ENCODE measurements at places on chromosomes 2 and 18. TPM values are rescaled to one million over a fixed set of nuclear protein-coding genes. Genes with fewer than 3 reads are reported as not detected.

GRCh38 chr18:25234740-25235345 is 117.1 kb downstream of the ZNF521 start:
- DNase-seq, result no peak

DNA sequence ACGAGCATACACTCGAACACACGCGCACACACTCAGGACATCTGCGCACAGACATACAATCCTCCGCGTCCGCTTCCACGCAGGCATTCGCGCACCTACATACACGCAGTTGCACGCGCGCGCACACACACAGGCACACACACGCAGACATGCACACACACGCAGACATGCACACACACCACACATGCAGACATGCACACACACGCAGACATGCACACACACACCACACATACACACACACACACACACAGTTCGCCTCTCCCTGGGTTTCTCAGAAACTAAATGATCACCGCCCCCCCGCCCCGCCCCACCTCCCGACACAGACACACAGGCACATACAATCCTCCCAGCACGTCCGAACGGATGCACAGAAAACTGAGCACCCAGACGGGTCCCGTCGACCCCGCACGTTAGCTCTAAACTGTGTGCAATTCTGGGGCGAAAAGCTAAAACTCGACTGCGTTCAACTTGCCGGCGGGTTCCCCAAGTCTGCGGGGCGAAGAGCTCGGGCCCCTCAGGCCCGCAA is 1.0 kb downstream of the EPHA4 start:
- DNase-seq, result no peak

DNA sequence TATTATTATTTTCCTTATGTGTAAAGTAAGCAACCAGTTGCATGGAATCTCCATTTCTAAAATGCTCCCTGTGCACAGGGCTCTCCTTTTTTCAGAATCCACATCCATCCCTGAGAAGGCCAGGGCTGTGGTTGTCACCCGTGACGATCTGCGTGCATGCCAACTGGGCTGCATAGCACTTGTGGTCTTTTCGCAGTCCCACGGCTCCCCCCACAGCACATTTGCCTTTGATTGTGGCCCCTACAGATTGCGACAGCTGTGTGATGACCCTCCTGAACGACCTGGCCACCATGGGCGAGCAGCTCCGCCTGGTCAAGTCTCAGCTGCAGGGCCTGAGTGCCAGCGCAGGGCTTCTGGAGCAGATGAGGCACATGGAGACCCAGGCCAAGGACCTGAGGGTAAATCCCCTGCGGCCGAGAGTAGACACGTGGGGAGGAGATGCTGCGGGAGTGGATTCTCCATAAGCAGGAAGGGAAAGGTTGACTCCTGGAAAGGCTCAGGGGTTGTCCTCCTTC is 119.8 kb upstream of the TTC39C start:
- peak; percentile 80 for DNase-seq

GRCh38 chr18:49471532-49471931 is 11.1 kb upstream of the DYM start:
- no peak for DNase-seq

UPP2 gene
- total RNA-seq, result not detected

- DNase-seq, result no peak
These were observed 215.5 kb downstream of the TFCP2L1 start for GRCh38 chr2:121069434-121069969.

UGT1A10 gene
- not detected for total RNA-seq

- DNase-seq, result no peak
These were observed 261.1 kb upstream of the FN1 start for GRCh38 chr2:215697003-215697402.

DNA sequence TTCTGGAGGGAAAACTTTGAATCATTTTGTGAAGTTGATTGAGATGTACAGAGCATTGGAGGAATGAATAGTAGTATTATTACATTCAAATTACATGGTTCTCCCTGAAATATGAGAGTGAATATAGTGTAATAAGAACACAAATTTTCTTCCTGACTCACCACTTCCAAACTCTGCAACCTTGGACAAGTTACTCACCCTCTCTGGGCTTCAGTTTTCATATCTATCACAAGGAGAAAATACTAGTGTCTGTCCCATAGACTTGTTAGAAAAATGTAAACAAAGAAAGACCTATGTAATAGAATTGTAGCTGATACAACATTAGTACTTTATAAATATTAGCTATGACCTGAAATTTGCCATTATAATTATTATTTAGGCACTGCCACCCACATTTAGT is 150.8 kb downstream of the LRRTM1 start:
- DNase-seq, result no peak

DNA sequence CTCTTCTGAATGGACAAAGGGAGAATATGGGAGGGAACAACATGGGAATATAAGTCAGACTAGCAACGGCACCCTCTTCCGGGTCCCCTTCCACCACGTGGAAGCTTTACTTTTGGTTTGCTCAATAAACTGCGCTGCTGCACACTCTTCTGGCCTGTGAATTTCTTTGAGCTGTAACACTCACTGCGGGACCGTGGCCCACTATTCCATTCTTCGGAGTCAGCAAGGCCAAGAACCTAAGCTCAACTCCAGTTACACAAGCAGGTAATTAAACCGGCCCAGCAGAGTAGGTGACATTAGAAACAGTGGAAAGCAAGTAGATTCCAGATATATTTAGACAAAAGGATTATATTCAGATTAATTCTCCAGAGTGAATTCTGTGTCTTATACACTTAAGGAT is 697.4 kb upstream of the NXPH2 start:
- DNase-seq, result no peak

SNORC gene
- total RNA-seq, result 2.0 TPM

DNA sequence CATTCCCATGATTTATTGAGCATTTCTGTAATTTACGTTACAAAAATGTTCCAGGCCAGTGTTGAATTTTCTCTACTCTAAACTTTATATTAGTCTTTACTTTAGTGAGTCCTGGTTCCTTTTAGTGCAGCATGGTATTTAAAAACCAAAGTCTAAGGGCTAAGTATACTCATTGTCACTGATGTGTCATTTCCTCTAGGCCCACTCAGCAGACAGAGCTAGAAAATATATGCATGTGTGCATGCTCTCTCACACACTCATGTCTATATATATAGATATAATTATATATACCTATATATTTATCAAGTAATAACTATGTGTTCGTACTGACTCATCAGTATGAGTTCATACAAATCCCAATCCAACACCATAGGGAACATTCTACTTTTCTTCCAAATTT is 132.5 kb upstream of the SLC8A1 start:
- DNase-seq, result no peak

DNA sequence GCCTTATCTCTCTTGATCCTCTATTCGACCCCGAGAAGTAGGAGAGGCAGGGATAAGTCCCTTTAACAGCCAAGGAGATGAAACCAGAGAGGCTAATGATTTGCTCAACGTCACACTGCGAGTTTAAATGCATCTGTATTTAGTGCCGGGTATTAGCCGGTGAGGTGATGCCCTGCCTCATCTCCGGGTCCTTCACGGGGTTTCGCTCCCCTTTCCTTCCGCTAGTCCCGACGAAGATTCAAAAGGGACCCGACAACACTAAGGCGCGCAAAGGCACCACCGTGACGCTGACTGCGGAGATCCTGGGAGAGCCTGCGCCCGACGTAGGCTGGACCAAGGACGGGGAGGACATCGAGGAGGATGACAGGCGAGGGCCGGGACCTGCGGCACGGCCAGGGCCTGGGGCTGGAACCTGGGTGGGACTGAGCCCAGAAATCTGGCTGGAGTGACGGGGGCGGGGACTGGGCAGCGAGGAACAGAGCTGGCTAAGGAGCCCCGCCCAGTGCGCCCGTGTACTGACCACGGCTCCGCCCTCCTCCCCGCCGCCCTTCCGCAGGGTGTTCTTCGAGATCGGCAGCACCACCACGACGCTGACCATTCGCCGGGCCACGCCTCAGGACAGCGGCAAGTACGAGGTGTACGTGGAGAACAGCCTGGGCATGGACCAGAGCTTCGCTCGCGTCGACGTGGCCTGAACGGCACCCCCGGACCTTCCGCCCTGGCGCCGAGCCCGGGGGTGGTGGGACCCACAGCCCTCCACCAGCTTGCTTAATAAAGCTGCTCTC is 1.0 kb upstream of the GMPPA start:
- peak; percentile 96 for DNase-seq

DNA sequence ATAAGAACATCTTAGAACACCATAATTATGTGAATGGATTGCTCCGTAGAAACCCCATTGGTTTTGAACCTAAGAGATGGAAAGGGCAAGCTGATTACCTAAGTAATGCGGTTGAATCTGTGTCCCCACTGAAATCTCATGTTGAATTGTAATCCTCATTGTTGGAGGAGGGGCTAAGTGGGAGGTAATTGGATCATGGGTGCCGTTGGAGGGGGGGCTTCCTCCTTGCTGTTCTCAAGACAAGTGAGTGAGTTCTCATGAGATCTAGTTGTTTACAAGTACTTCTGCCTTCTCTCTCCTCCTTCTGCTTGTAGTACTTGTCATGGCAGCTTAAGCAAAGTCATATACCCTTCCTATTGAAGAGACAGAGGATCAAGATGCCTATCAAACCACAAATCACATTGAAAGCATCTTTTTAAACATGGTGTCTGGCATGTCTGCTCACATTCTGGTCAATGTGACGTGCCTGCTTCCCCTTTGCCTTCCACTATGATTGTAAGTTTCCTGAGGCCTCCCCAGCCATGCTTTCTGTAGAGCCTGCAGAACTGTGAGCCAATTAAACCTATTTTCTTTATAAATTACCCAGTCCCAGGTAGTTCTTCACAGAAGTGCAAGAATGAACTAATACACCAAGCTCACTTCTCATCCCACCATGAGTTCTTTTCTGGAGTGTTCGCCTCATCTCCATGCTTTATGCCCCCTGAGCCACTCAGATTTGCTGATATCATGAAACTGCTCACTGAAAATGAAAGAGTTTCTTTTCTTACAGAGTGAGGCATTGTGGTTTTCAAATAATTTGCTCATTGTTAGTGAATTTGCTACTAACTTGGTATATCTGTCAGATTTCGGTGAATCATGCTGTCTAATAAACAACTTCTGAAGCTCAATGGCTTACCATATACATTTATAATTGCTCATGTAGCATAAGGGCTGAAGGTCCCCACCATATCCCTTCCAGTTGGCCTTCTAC is 23.6 kb downstream of the KCNE4 start:
- peak; percentile 64 for DNase-seq

- DNase-seq, result no peak
These were observed 64.2 kb downstream of the WDR75 start for GRCh38 chr2:189505492-189505891.

DNA sequence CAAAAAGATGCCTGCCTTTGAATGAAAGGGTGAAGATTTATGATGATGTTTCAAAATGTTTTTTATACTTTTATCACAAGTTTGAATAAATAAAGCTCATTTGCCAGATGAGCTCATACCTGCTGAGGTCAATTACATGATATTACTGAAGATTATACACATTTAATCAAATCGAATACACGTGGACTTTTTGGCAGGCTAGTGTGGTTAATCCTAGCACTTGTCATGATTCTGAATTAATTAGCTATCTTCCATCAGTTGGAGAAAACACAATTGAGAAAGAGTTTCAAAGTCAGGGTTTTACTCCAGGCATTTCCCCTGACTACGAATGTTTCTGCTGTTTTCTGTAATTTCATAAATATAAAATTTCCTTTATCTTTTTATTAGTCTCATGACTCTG is 54.4 kb downstream of the LRPPRC start:
- no peak for DNase-seq

DNA sequence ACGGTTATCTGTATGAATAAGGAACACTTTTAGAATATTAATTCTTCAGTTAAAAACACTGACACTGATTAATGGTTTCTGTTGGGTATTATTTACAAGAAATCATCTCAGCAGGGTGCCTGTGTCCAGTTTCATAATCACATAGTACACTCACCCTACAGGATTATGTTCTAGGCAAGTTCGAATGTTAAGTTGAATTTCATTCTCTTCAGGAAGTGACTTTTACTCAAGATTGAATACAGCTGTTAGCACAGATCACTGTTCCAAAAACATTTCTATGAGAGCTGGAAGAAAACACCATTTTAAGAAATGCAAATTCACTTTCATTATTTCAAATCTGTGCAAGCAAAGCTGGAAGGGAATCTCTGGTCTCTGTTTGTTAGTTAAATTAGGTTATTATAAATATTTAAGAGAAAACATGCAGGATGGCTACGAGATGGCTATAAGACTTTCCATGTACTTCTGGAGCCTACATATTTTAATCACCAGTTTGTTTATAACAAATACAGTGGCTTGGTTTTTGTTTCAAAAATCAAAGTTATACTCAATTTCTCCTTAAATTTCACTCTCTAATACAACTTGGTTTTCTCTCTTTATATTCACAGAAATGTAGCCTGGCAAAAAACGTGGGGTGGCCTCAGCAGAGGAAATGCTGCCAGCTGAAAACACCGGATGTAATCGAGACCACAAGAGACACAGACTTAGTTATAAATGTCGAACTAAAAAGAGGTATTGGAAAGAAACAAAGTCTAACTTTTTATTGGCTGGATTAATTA is 65.8 kb downstream of the RBMS1 start:
- DNase-seq, result no peak

HRH4 gene
- total RNA-seq, result not detected

DNA sequence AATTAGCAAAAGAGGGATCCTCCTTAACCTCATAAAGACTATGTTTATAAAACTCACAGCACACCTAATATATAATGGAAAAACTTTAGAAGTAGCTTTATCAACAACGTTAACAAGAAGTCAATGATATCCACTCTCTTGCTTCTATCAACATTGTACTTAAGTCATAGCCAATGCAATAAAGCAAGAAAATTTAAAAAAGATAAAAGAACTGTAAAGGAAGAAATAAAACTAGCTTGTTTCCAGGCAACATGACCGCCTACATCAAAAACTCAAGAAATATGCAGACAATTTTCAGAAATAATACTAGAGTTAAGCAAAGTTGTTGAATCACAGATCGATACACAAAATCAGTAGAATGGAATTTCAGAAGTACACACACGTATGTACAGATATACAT is 375.5 kb upstream of the SPRED2 start:
- DNase-seq, result no peak

DNA sequence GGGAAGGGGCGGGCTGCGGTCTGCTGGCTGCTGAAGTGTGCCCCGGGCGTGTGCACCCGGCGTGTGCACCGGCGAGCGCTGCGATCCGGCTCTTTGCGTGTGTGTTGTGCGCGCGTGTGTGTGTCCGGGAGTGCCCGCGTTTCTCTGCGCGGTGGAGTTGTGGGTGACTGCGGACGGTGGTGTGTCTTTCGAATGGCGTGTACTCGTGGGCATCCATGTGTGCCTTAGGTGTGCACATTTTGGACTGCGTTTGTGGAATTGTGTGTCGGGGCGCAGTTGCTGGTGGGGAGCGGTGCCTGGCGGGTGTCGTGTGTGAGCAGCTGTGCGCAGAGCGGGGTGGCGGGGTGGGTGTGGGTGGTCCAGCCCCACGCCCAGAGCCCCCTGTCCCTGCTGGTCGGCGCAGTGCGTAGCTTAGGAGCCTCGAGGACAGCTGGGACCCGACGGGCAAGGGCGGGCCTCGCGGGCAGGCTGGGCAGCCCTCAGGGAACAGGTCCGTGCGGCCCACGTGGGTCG is 533 bp downstream of the HPCAL1 start:
- no peak for DNase-seq
